ENCODE measurements at places on chromosomes 3 and 15.
A peak's percentile ranks its signal among the peaks of the same experiment; 100 is the strongest.

- DNase-seq, result peak; percentile 83
Observed at GRCh38 chr3:15310491-15311370, 21.7 kb downstream of the SH3BP5 start.

DNA sequence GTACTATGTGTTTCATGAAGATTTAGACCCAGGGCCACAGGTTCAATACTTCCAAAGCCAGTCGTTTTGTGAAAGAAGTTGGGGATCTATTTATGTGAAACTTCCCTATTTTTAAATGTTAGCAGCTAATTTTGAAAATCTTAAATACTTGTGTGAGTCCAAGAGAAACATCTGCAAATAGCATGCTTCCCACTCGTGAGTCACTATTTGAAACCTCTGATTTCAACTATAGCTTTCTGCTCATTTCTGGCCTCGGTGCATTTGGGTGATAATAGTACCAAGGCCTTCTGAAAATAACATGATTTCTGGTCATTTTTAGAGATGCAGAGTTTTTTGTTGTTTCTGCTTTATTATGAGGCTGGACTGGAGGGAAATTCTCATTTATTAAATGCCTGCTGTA, 110.0 kb downstream of the OPA1 start:
- DNase-seq, result no peak

- peak; percentile 85 for DNase-seq
Observed at GRCh38 chr15:75029378-75030022, 6.1 kb downstream of the PPCDC start.

- no peak for DNase-seq
Observed at GRCh38 chr3:65666448-65667091, 372.1 kb downstream of the MAGI1 start.

- no peak for DNase-seq
Observed at GRCh38 chr3:150232992-150233451, 175.1 kb upstream of the TSC22D2 start.

GRCh38 chr3:127762077-127762786, 60.1 kb downstream of the MGLL start:
- no peak for DNase-seq

GRCh38 chr3:164375995-164376394, 702.3 kb downstream of the SI start:
- no peak for DNase-seq

DNA sequence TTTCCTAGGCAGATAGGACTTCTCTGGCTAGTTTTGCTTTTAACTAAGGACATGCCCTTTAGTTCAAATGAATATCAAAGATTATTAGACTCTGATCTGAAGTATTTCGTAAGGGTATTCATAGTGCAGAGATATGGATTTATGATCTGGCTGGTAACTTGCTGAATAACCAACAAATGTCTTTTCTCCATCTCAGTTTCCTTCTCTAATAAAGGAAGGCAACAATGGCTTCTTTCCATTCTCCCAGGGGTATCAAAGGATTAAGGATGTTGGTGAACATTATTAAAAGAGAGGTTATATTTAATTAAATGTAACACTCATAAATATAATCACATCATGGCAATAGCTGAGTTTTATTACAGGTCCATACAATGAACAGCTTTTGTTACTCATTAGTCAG, 79.2 kb upstream of the STXBP5L start:
- no peak for DNase-seq

GRCh38 chr3:133939463-133939835, 43.8 kb upstream of the RAB6B start:
- no peak for DNase-seq

GRCh38 chr3:65745306-65745705, 293.4 kb downstream of the MAGI1 start:
- DNase-seq, result no peak

- no peak for DNase-seq
Observed at GRCh38 chr3:10635446-10636076, 130.2 kb upstream of the ATP2B2 start.

DNA sequence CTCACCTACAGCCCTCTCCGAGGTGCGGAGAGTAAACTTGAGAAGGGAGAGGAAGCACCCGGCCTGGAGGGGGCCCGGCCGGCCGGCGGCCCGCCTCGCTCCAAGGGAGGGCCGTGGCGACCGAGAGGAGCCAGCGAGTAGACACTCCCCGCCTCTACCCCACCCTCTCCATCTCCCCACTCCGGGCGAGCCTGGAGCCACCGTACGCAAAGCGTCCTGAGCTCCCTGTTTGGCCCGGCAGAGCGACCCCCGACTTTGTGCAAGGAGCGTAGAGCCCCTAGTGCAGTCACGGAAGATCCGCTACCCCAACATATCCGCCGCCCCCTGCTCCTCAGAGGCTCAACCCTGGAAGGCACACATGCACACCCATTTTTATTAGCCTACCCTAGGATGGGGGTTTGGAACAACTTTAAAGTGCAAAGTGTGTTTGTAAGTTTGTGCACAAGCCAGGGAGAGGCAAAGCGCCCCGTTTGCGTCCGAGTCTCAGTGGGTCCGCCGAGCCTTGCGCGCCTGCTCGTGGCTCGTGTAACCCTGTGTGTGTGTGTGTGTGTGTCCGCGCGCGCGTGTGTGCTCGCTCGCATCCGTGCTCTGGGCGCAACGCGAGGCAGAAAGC, 508 bp upstream of the SMAD6 start:
- peak; percentile 23 for DNase-seq

- DNase-seq, result no peak
Observed at GRCh38 chr3:56796202-56796601, 5.5 kb downstream of the ARHGEF3 start.

- no peak for DNase-seq
Observed at GRCh38 chr3:110123946-110124345, 786.6 kb upstream of the DPPA4 start.

DNA sequence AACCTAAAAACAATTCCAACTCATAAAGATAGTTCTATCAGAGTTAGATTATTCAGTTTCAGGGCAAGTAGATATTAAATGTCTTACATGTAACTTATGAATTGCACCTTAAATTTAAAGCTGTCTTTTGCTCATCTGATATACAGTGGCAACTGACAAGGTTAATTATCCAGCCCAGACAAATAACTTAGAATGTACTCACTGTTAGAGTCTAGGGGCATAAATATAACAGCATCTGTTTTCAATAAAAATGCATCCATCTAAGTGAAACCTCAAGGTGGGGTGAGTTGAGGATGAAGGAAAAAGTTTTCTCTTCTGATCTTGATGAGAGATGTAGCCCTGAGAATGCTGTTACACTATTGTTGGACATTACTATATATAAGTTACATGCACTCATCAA, 112.6 kb downstream of the FBN1 start:
- no peak for DNase-seq

GRCh38 chr3:14832975-14833722, 14.4 kb downstream of the FGD5 start:
- DNase-seq, result no peak

DNA sequence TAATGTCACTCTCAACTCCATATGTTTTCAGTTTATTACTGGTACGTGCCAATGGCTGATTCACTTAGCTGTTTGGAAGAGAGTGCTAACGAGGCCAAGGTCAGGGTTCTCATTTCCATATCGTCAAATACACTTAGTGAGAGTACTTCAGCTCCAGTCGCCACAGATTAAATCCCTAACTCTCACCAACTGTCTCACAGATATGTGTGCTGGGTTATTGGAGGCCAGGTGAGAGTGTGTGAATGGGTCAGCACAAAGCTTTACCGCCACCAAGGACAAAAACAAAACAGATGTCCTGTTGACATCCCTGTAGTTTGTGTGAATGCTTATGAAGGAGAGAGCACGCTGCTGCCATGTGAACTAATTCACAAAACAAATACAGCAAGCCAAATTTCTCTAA, 133.5 kb upstream of the TBL1XR1 start:
- DNase-seq, result no peak

GRCh38 chr3:63037116-63037515, 161.9 kb upstream of the CADPS start:
- no peak for DNase-seq

DNA sequence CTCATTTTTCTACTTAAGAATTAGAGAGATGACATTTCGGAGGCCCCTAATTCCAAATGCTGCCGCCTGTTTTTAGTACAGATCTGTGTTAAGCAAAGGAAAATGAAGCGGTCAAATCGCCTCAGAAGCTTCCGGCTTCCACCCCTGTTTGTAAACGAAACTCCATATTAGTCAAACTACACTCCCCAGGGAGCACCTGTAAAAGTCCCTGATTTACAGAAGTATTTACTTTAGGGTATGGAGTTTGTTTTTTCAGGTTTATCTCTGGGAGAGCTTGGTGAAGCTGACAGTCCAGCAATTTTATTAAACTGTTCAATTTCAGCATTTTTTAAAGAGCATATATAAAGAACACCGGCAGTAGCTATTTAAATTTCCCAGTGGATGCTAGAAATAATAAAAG, 319.8 kb downstream of the FHIT start:
- no peak for DNase-seq

GRCh38 chr15:64044300-64045100, 1.8 kb downstream of the DAPK2 start:
- DNase-seq, result no peak

DNA sequence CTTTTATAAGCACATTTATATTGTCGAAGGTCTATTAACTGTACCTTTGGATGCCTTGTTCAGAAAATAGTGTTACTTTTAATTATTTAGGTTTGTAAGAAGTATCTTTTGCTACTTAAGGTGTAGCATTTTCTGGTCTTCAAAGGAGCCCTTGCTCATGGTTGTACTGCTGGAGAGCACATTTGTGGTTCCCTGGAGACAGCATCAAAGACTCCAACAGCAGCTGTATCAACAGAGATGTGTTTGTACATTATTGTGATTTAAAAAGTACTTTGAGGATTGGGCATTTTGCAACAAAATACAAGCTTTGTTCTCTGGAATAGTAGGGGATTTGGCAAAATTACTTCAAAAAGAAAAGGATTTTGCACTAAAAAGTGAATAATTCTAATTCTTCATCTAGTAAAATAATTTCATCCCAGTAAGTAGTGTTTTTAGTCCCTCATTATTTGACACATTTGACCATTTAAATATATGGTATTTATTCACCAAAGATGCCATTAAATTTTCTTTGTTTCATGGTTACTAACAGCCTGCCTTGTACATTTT, 16.5 kb downstream of the TBC1D23 start:
- DNase-seq, result no peak

GRCh38 chr3:183253528-183254486, 754 bp downstream of the B3GNT5 start:
- no peak for DNase-seq

- no peak for DNase-seq
Observed at GRCh38 chr3:13656584-13657301, 107.8 kb downstream of the FBLN2 start.

DNA sequence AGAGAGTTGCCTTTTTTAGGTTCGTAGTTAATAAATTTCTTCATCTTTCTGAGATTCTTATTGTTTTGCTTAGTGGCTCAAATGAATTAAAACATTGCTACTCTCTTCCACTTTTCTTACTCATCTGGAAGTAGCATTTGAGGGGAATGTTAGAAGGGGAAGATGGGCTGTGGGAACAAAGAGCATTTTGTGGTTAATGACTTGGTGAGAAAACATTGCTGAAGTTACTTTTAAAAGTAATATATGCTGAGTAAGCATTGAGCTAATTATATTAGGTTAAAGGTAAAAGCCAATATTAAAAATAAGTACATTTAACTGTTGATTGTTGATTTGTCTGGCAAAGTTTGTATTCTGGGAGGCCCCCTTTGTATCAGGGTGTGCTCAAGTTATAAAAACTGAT, 5.7 kb downstream of the MORF4L1 start:
- DNase-seq, result no peak

- no peak for DNase-seq
Observed at GRCh38 chr3:40920041-40920440, 279.3 kb upstream of the CTNNB1 start.

DNA sequence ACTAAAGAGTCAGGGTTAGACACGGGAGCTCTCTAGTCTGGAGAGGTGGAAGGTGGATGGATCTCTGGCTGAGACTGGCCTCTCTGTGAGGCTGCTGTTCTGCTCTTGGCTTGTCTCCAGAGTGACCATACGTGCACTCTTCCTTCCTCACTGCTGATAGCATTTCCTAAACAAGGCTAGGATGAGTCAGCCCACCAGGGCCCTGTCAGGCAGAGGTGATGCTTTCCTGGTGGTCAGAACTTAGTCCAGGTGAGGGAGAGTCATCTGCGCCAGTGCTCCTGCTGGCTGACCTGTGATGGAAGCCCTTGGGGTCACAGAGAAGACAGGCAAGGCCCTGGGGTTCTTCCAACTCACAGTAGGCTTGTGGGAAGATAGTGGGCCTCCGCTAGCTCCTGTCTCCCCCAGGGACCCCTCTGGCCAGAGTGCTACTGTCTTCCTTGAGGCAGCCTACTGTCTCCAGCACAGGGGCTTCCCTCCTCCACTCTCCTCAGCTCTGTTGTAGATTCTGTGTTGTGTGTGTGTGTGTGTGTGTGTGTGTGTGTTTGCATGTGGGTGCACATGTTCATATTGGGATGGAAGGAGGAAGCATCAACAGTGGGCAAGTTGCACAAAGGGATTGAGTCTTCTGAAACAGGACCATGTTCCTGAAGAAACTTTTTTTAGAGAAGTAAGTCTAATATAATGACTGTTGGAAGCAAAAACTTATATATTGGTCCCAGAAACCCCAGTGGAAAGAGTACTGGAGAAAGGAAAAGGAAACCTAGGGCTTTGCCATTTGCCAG, 16.5 kb downstream of the ALPK3 start:
- no peak for DNase-seq

DNA sequence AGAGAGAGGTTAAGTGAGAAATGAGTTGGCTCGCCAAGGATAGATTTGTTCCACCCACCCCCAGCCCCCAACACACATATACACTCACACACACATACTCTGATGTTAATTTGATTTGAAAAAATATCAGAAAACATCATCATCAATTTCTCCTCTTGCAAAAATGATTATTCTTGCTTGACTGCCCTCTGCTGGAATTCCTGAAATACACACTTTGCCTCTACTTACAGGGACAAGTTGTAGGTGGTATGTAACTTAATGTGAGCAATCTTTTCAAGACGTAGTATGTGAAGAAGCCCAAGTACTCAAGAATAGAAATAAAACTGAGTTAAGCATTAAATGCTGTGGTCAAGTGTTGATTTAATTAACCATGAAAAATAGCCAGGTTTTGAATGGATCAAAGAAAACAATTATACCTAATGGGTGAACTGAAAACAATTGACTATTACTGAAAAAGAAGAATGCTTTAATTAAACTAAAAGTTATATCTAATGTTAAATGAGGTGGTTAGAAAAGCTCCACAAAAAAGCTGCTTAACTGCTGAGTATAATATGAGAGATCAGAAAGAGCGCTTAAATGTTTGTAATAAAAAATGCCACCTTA, 46.6 kb upstream of the MDFIC2 start:
- no peak for DNase-seq

DNA sequence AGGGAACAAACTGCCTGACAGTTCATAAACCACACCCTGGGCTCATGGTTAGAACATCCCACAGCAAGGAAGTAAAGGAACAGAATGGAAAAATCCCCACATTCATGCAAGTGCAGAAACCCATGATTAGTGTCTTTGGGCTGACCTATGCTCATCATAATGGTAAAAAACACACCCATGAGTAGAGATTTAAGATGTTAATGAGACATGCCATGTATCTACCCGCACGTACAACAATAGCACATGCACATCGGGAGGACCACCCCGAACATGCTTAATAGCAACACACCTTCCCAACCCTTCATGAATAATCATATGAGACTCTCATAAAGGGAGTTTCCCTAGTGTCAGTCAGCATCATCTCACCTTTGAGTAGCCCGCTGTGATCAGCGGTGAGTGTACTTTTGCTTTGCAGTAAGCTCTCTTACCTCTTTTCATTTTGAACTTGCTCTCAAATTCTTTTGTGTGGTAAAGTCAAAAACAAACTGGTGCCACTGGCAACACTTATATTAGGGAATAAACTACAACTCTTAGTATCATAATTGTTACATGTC, 23.2 kb downstream of the ZBED2 start:
- peak; percentile 56 for DNase-seq
